Stimulated activated CD4-positive, alpha-beta T cell treated with anti-CD3 and anti-CD28 coated beads, TNF-alpha, amount 100 ng/mL, for 1 hour (primary cell): ENCODE measurements at places on chromosomes 4 and X.

- no peak for DNase-seq
Observed at GRCh38 chrX:19715711-19716638, 171.4 kb downstream of the SH3KBP1 start.

DNA sequence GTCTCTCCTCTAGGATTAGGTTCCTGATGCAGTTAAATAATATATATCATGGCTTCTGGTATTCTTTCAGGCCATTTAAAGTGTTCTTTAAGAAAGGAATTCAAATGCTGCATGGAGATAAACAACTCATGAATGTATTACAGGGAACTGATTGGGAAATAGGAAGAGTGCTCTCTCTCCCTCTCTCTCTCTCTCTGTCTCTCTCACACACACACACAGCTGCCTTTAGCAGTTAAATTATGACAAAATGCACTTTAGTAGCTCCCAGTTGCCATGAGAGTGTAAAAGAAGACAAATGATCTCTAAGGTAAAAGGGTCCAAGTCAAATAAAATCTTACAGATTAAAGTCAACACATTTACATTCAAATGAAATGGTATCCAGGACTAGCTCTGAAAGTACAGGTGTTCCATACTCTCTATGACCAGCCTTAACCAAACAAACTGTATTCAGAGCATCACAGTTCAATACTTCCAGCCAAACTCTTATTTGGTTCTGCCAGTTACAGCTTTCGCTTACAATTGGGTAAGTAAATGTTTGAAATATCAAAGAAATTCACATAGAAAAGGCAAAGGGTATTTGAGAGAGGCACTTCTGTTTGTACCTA, 94.7 kb upstream of the CXXC4 start:
- no peak for DNase-seq

DNA sequence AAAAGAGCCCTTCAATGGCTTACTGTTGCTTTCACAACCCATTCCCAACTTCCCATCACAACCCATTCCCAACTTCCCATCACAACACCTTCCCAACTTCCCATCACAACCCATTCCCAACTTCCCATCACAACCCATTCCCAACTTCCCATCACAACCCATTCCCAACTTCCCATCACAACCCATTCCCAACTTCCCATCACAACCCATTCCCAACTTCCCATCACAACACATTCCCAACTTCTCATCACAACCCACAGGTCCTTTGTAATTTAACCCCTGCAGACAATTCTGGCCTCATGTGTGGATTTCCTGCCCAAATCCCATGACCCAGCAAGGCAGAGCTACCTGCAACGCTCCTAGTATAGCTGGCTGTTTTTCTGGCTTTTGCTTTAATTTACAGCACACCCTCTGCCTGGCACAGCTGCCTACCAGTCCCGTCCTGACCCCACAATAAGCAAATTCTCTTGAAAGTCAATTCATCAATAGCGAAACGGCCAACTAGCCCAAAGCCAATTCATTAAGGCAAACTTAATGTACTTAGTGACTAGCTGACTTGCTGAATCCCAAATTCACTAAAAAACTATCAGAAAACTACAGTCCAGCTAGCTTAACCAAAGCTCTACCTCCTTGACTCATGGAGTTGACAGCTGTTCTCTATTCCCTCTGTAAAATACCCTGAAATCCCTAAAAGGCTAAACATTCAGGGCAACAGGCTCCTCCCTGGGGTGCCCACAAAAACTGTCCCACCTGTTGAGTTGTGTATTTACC, 75.6 kb downstream of the AFAP1 start:
- DNase-seq: no peak

DNA sequence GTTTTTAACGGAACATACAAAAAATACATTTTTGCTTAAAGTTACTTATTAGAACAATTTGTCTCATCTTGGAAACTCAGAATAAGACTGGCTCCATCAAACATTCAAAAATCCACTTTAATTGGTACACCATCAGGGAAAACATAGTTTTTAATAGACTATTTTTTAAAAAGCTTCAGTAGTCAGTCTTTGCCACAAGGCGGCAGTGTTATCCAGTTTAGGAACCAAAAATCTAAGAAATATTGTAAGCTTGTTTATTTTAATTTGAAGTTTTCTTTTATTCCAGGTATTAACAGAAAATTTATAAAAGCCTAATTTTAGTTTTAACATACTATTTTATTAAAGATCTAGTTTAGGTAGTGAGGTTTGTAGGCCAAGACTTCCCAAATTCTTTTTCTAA, 107.7 kb downstream of the APOOL start:
- no peak for DNase-seq

DNA sequence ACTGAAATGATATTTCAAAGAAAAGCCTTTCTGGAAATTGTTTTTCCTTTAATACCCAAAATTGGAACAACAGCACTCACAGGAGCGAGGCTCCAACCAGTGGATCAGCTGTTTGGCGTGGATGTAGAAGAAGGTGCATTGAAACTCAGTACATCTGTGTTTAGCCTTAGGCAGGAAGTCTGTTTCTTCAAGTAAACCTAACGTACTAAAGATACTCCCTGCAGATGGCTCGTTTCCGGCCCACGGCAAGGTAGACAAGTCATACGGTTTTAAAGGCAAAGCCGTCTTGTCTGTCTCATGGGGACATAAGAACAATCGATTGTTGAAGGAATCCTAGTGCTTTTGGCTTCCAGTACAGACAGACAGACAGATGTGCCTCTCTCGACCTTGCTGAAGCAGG, 50.0 kb upstream of the CLCN4 start:
- no peak for DNase-seq

GRCh38 chr4:13918110-13918509, 290.6 kb upstream of the BOD1L1 start:
- DNase-seq: no peak

DNA sequence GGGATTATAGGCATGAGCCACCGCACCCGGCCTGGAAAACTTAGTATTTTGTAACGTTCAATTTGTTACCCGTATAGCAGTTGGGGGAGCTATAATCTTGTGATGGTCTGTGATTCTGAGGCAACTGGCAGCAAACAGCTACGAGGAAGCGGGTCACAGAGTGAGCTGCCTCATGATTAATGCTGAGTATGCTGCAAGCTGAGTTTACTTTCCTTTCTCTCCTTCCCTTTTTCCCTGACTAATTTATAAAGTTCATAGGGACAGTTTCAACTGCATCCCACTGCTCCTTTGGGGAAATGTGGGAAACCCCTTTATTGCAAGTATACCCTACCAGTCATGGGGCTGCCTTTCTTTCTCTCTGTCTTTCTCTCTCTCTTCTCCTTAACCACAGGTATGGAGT, 17.7 kb upstream of the ELOVL6 start:
- no peak for DNase-seq

DNA sequence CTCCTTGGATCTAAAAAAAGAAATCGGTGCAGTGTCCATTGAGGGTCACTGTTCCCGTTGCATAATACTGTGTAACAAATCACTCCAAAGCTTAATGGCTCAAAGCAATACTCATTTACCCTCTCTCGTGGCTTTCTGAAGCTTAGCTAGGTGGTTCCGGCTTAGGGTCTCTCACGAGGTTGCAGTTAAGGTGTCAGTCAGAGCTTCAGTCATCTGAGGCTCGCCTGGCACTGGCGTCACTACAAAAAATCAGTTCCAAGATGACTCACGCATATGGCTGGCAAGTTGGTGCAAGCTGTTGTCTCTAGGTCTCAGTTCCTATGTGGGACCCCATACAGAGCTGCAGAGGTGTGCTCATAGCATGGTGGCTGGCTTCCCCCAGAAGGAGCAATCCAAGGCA, 91.0 kb downstream of the BEND2 start:
- DNase-seq: no peak

- no peak for DNase-seq
Observed at GRCh38 chr4:13484749-13485221, 645 bp upstream of the RAB28 start.

- DNase-seq: no peak
Observed at GRCh38 chrX:130915302-130915701, 12.3 kb upstream of the ENOX2 start.

DNA sequence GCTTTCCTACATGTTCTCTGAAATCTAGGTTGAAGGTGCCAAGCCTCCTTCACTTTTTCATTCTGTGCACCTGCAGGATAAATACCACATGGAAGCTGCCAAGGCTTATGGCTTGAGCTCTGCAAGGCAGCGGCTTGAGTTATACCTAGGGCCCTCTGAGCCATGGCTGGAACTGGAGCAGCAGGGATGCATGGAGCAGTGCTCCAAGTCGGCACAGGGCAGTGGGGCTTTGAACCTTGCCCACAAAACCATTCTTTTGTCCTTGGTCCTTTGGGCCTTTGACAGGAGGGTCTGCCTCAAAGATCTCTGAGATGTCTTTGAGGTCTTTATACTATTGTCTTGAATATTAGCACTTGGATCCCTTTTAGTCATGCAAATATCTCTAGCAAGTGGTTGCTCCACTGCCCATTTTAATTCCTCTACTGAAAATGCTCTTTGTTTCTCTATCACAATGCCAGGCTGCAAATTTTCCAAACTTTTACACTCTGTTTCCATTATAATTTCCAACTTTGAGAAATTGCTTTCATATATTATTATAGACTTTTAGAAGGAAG, 536.2 kb upstream of the KLHL4 start:
- no peak for DNase-seq

GRCh38 chrX:12494400-12495138, 296.6 kb upstream of the PRPS2 start:
- no peak for DNase-seq

DNA sequence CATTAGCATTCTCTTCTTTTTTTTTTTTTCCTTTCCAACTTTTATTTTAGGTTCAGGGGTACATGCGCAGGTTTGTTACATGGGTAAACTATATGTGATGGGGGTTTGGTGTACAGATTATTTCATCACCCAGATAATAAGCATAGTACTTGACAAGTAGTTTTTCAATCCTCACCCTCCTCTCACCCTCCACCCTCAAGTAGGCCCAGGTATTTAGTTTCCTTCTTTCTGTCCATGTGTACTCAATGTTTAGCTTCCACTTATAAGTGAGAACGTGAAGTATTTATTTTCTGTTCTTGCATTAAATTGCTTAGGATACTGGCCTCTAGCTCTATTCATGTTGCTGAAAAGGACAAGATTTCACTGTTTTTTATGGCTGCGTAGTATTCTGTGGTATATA, 140.8 kb upstream of the PGRMC2 start:
- no peak for DNase-seq

DNA sequence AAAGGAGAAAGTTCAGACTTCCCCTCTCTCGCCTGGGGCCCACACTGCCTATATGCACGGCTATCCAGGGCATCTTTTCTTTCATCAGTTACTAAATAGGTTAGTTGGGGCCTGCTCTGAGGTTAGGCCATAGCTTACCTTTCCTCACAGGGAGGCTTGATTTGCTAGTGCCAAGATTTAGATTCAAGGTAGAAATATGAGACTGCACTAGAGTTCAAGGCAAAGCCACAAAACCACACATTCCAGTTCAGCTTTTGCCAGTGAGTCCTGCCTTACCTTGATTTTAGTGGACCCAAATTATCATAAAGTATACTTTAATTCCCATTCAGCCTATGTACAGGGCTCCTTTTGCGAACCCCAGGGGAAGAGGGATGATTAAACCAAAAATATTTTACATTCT, 762.8 kb downstream of the PDHA2 start:
- DNase-seq: no peak

GRCh38 chr4:74934888-74935287, 2.0 kb downstream of the PARM1 start:
- no peak for DNase-seq

DNA sequence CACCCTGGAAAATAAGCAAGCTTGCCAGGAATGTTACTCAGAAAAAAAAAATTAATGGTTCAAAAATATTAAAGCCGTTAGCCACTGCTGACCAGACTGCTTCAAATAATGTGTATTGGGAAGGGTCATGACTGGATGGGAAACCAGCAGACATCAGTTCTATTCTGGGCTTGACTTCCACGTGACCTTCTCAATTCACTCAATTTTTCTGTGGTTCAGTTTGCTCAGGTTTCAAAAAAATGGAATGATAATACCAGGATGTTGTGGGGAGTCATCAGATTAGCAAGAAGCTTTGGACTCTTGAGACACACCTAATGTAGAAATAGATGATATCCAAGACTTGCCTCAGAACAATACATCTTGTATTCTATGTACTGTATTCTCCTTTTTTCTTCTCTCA, 541.9 kb upstream of the BOD1L1 start:
- no peak for DNase-seq

DNA sequence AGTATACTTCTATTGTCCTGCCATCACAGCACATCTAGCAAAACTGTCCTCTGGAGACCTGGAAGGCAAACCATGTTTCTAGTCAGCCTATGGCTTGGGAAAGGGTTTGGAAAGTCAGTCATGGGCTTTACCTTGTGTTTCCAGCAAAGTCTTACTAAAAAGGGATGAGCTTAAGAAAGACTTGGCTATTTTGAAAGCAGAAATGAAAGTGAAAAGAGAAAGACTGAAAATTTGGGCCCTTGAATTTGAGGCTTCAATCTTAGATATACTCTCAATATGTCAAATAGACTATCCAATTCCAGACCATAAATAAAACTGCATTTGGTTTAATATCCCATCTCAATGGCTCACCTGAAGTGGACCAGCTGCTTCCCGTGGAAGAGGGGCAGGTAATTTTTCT, 127.9 kb downstream of the ZNF330 start:
- no peak for DNase-seq

- DNase-seq: no peak
Observed at GRCh38 chrX:108417257-108417656, 21.0 kb downstream of the COL4A6 start.

DNA sequence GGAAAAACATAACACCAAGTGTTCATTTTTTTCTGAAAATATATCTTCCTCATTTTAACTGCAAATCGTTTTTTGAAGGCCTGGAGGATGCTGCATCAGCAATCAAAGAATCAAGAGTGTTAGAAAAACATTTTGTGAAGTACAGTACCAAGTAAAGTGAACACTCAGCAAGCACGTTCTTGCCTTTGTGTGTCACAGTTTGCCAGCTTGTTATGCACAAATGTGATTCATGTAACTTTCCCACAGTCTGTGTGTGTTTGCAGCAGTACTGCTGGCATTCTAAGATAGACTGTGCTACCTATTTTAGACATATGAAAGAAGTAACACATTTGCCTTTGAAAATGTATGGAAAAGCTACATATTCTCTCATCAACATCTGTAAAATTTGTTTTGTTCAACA, 1617.7 kb downstream of the RPA4 start:
- DNase-seq: no peak

DNA sequence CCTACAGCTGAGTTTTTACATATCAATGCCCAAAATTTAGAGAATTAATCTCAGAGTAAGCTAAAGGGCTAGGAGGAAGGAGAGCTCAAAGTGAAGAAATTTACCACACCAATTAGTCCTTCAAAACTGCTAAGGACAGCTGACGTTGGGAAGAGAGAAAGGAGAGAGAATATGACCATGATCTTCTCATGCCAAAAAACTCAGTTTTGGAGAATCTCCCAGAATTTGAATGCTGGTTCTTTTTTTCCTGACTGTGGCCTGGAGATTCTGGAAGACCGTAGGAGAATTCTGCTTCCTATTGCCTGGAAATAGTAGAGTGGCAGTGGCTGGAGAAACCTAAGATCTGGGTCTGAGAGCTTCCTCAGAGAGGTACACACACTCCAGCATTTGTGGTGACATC, 834.4 kb upstream of the SLIT2 start:
- DNase-seq: no peak

- no peak for DNase-seq
Observed at GRCh38 chrX:9336456-9336855, 128.4 kb upstream of the TBL1X start.

- DNase-seq: no peak
Observed at GRCh38 chr4:137700072-137700471, 167.8 kb upstream of the PCDH18 start.
